Activated T-cell treated with anti-CD3 and anti-CD28 coated beads, Interleukin-2, amount 50 U/mL, for 72 hours (primary cell): ENCODE measurements at places on chromosomes 11 and 22. TPM values are rescaled to one million over a fixed set of nuclear protein-coding genes. Genes with fewer than 3 reads are reported as not detected.

DNA sequence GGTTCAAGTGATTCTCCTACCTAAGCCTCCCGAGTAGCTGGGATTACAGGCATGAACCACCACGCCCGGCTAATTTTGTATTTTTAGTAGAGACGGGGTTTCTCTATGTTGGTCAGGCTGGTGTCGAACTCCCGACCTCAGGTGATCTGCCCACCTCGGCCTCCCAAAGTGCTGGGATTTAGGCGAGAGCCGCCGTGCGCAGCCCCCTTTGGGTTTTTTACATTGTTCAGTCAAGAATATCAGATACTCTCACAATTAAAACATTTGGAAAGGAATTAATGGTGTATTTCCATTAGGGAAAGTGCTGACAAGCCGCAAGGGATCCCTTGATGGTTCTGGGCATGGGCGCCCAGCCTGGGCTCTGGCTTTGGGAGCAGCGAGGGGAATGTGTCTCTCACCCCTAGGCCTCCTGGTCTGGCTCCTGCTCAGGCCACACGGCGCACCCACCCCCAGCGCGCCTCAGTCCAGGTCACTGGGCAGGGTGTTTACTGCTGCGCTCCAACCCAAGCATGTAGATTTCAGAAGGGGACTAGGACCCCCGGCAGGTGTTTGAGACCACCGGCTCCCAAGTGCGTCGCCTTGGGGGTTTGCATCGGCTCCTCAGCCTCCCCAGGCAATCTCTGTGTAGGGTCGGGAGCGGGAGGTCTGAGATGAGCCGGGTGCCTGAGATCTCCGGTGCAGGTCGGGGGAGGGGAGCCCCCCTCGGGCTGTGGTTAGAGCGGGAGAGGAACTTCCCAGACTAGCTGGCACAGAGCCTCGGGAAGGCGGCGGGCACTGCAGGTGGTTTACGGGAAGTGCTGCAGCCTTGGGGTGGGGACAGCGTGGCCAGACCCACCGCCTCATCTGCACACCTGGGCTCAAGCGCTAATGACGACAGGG, 809 bp upstream of the IRF7 start:
- DNase-seq, result no peak

DNA sequence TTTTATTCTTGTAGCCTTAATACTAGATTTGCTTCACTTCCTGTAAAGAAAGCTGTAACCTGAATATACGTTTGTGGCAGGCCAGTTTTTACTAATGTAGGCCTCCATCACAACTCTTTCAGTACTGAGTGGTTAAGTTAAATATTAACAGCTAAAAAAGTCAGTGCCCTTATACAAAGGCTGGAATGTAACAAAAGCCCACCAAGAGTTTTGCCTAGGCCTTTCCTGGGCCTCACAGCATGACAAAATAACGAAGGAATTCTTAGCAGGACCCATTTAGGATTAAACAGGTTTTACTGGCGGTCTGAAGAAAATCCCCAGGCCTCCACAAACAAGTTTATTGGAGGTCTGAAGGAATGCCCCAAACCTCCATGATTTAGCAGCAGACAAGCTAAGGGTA, 43.7 kb downstream of the PIWIL3 start:
- DNase-seq, result no peak

DNA sequence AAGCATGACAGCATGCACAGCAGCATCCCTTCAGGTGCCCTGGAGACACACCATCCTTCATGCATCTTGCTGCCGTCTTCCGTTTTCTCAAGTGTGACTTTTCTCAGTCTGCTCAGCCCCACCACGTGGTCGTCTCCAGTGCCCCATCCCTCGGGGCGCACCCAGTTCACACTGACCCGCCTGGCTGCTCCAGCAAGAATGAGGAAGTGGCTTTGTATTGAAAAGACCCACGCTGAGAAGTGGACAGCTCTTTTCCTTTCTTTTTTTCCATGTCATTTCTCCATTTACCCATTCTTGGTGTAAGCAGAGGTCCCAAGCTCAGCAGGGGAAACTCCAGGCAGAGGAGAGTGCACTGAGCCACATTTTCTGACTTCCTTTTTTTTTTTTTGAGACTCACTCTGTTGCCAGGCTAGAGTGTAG, 14.5 kb downstream of the SERPINH1 start:
- no peak for DNase-seq

- peak; percentile 95 for DNase-seq
Measured at GRCh38 chr22:40651563-40652501, 15.3 kb upstream of the MRTFA start.

DNA sequence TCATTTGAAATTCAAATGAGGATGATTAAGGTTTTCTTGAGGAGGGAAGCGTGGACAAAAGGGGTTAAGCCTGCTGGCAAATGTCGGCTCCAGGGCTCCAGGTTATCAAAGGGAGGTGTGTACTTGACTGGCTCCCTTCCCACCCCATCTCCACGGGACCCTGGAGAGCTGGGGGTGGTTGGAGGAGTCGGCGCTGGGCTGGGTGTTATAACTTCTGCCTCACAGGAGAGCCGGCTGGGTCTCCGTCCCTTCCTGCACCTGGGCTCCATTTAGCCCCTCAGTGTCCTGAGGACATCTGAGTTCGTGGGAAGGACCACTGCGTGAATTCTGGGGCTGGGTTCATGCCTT, 15.6 kb downstream of the POU2F3 start:
- no peak for DNase-seq

GRCh38 chr22:30829901-30830550, 135.4 kb downstream of the OSBP2 start:
- DNase-seq, result no peak

GRCh38 chr22:49382451-49382735, 445.3 kb downstream of the BRD1 start:
- DNase-seq, result no peak

- no peak for DNase-seq
Measured at GRCh38 chr11:108967571-108967970, 302.7 kb downstream of the DDX10 start.

- DNase-seq, result no peak
Measured at GRCh38 chr11:101759771-101760450, 154.9 kb upstream of the CEP126 start.

DNA sequence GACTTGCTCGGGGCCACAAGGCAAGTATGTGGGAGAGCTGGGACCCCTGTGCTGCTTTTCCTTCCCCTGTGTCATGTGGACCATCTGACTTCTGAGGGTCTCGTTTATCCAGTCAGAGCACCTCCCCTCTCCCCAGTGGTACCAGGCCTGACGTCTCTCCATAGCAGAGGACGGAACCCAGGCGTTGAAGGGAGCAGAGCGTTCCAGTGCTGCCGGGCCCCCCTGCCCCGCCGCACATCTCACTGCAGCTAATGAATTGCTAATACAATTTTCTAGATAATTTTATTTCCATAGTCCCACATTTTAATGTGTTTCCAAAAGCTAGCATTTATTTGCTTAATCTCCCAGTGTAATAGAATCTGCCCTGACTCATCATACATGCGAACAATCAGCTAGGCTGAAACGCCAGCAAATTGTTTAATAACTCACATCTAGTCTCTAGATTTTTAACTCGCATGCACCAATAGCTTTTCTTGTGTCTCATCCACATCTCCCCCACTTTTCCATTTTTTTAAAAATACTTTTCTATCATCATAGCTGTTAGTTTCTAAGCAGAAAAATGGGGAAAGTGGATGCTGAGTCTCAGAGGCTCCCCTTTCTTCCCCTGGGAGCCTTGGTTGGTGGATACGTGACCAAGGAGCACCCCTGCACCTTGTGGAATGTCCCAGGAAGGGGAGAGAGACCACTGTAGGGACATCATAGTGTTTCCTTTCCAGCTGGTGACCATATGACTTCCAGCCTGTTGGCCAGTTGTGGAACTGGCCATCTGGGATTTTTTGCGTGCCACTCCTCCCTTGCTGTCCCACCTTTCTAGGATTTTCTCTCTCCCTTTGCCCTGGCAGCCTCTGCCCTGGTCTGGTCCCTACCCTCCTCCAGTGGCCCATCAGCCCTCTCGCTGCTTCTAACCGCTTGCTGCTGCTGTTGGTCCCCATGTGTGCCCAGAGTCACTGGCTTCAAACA, 58.6 kb upstream of the NNMT start:
- DNase-seq, result no peak

Gene MGAT3
- total RNA-seq, result 2.6 TPM

Gene MS4A6A
- not detected for total RNA-seq
